NCI-H748 treated with DMSO at 0.1 percent for 48 hours (cell line): ENCODE measurements at places on chromosomes 3 and 15.
A peak's percentile ranks its signal among the peaks of the same experiment; 100 is the strongest.

- DNase-seq: no peak
Observed at GRCh38 chr3:64530434-64531049, 157.3 kb downstream of the ADAMTS9 start.

- no peak for DNase-seq
Observed at GRCh38 chr15:41584636-41585126, 25.7 kb downstream of the TYRO3 start.

DNA sequence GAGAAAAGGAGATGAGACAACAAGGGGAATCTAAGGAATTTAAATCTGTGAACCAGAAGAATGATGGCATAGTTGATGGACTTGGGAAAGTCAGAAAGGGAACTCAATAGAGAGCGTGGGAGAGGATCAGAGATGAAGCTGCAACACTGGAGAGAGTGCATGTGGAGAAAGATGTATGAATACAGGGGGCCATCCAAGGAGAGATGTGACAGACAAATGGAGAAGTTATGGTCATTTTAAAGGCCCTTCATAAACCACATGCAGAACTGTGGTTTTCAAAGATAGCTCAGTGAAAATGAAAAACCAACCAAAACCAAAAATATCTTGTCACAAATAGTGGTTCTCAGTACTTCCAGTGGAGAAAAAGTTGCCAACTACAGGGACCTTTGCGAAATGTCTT lies 265.2 kb downstream of the SUCLG2 start:
- no peak for DNase-seq

GRCh38 chr3:23819599-23820360 lies 14.0 kb downstream of the UBE2E1 start:
- DNase-seq: no peak

GRCh38 chr3:128435058-128435457 lies 31.6 kb downstream of the DNAJB8 start:
- DNase-seq: no peak

DNA sequence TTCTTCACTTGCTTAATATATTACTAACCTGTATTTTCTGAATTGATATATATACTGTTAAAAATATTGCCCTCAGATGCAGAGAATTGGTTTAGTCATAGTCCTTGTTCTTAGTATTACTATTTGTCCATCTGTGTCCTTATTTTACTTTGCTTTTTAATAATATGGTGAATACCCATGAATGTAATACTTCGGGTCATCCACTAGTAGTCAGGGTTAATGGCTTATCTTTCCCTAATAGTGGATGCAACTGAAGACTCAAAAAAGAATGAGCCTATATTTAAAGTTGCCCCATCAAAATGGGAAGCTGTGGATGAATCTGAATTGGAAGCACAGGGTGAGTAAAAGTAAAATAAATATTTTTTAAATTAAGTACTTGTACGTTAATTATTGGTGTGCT lies 36.5 kb downstream of the U2SURP start:
- DNase-seq: no peak

GRCh38 chr3:184498986-184499606 lies 62.5 kb upstream of the EPHB3 start:
- DNase-seq: no peak

GRCh38 chr3:139355476-139355875 lies 11.7 kb downstream of the MRPS22 start:
- no peak for DNase-seq

DNA sequence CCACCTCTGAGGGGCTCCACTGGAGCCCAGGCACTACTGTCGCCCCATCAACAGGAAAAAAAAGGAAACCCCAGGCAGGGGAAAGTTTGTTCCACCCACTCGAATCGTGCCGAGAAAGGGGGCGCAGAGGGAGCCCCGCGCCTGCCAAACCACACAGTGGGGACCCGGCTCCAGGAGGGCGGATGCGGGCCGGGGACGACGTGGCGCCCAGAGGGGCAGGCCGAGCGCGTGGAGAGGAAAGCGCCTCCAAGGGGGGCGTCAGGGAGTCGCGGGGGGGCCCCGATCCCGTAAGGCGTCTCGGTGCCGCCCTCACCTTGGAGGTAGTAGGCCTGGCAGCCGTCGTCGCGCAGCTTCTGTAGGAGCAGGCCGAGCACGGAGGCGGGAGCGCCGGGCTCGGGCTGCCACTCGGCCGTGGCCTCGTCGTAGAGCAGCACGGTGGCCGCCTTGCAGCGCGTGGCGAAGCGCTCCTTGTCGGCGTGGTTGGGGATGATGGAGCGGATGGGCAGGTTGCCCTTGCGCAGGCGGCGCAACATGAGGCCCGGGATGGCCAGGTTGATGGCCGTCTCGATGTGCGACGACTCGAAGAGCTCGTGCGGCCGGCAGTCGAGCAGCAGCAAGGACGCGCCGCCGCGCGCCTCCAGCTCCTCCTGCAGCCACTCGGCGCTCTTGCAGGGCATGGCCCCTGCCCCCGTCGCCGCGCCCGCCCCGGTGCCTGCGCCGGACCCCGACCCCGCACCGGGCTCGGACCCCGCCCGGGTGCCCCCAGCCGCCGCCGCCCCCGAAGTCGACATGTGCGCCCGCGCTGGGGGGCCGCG lies 627 bp downstream of the DUSP7 start:
- DNase-seq: no peak

- DNase-seq: no peak
Observed at GRCh38 chr15:65470866-65471265, 46.6 kb downstream of the DPP8 start.

GRCh38 chr3:13281507-13282357 lies 138.4 kb downstream of the NUP210 start:
- peak; percentile 21 for DNase-seq

DNA sequence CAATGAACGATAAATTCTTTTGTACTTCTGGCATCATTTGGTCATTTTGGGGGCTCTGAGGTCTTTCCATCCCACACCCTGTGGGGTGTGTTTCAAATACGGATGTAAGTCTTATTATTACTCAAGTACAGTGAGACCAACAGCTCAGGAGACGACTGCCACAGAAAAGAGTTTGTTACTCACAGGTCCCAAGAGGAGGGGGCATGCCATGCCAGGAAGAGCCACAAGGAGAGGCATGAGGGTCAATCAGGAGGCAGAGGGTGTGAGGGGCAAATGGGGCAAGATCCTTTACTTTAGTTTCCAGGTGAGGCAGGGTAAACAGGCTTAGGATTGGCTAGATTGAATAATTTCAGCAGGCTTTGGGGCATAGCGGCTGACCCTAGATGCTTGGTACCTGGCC lies 21.6 kb downstream of the TRH start:
- no peak for DNase-seq

DNA sequence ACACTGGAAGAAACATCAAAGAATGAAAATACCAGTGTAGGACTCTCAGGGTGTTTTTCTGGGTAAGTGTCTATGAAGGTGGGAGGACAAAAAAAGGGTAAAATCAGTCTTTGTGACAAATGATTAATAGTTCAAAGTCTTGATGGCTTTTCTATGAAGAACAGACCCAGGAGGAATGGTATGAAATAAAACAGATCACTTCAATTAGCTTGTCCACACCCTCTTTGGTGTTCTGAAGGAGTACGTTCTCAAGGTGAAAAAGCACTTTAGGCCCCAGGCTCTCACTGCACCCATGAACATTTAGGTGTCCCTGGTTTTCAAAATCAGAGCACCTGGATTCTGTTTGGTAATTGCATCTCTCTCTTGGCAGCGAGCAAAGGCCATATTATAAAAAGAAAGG lies 383.6 kb upstream of the NR2F2 start:
- DNase-seq: no peak

DNA sequence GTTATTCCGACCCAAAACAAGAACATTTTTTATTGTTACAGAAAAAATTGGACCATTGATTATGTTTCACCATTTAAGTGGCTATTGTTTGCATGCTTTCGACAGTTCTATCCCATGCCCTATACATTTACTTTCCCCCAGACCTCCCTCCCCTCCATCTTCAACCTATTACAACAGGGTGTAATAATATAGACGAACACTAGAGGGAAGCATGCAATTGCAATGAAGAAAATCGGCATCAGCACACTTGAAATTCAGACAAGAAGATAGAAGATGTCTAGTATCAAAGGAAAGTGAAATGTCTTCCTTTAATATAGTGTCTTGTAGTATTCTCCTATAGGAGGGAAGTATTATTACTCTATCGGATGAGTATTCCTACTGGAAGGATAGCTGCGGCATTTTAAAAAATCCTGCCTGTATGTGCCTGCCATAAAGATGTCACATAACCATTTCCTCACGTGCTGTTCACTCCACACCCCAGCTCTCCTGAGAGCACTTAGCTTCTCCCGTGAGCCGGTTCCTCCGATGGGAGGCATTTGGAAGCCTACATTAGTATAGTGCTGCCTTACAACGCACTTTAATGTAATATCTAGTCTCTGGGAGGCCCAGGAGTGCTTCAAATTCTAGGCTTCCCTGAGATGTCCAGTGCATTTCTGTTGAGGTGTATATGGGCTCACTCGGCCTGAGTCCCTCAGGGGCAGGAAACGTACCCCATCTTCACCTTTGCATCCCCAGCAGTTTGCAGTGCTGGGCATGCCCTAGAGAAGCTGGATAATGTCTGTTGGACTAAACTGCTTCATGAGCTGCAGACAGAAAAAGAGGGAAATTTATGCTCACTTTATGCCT lies 17.8 kb upstream of the ERICH6 start:
- DNase-seq: peak; percentile 36

DNA sequence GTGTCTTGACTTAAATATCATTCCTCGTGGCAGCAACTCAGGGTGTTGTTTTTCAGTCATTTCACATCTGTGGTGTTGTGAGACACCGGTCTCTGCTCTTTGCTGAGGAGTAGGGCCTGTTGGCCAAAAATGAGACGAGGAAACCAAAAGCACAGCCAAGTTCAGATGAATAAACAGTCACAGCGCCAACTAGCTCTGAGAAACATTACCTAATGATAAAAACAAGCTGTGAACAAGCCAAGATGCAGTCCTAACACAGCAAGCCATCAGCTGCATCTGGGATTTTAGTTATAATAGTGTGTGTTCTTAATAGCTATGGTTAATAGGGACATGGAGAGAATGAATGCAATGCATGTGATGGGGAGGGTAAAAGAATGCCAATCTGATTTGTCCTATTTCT lies 843.4 kb upstream of the DPPA4 start:
- DNase-seq: no peak

- no peak for DNase-seq
Observed at GRCh38 chr15:57158589-57158988, 217.7 kb upstream of the CGNL1 start.

DNA sequence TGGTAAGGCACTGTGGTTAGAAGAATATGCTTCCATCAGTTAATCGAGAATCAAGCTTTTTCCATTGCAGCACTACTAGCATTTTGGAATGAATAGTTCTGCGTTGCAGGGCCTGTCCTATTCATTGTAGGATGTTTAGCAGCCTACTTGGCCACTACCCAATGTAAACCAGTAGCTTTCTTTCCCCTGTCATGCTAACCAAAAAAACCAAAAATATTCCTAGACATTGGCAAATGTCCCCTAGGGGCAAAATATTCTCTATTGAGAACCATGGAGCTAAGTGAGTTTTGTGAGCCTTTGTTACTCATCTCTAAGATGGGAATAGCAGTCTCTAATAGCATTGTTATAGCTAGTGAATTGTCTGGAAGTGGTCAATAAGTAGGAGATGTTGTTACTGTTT lies 187.2 kb downstream of the CADPS start:
- DNase-seq: no peak

DNA sequence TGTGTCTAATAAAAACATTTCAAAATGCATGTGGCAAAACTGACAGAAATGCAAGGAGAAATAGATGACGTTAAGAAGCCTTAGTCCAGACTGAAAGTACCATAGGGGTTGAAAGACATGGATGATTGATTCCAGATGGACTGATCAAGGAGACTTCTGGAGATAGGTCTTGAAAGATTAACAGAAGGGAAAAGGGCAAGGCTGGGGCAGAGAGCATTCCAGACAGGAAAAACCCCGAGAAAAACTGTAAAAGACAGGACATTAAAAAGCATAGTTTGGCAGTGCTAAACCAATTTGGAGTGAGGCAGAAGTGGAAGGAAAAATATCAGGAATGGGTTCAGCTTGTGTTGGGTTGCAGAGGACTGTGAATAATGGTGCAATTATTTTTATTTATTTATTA lies 375.2 kb upstream of the SGO1 start:
- no peak for DNase-seq

DNA sequence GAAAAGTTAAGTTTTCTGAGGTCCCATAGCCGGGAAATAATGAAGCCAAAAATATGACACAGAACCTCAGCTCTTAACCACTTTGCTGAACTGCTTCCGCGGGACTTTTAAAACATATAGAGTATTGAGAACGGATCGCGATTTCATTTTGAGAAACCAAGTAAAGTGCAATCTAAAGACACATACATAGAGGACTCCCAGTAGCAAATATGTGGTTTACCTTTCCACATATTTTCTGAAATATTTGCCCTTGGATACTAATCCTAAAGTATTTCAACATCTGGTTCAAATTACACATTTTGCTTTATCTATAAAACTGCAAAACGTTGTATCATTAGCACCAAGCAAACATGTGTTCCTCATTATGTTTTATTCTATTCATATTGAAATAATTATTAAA lies 776.5 kb downstream of the ROBO2 start:
- no peak for DNase-seq

GRCh38 chr3:138440121-138440521 lies 5.7 kb downstream of the ESYT3 start:
- DNase-seq: no peak

GRCh38 chr15:76674883-76675282 lies 230.3 kb downstream of the SCAPER start:
- no peak for DNase-seq

GRCh38 chr15:66936861-66937582 lies 128.4 kb upstream of the SMAD3 start:
- no peak for DNase-seq

DNA sequence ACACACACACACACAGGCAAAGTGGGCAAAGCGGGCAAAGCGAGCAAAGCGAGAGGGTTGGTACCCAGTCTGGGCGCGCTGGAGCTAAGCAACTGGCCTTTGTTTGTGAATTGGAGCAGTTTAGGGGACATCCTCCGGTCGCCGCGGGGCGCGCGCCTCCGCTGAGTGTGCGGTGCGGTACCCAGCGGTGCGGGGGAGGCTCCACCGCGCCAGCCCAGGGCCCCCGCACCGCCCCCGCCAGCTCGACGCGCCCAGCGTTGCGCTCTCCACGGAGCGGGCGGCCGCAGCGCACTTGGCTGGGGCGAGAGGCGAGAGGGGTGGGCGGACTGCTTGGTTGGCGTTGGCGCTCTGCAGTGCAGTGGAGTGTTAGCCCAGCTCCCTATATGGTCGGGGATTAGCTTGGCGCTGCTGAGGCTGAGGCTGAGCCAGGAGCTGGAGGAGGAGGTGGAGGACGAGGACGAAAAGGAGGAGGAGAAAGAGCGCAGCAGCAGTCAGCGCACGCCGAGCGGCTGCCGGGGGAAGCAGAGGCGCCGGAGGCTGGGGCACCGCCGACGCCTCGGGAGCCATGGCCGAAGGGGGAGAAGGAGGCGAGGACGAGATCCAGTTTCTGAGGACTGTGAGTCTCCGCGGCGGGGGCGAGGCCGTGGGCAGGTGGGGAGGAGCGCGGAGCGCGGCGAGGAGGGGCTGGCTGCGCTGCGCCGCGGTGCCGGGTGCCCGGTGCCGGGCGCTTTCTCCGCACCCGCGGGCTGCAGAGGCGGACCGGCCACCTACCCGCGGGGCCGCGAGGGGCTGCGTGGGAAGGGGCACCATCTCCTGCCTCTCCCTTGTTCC lies at the start of gene RYR3:
RYR3 (plus strand) TSS at position 487 of the 831 bp plus-strand sequence; CDS start at position 566, 79 bp downstream.
- DNase-seq: peak; percentile 44
